ENCODE measurements at places on chromosomes 7 and 10. TPM values are rescaled to one million over a fixed set of nuclear protein-coding genes. Genes with fewer than 3 reads are reported as not detected.

DNA sequence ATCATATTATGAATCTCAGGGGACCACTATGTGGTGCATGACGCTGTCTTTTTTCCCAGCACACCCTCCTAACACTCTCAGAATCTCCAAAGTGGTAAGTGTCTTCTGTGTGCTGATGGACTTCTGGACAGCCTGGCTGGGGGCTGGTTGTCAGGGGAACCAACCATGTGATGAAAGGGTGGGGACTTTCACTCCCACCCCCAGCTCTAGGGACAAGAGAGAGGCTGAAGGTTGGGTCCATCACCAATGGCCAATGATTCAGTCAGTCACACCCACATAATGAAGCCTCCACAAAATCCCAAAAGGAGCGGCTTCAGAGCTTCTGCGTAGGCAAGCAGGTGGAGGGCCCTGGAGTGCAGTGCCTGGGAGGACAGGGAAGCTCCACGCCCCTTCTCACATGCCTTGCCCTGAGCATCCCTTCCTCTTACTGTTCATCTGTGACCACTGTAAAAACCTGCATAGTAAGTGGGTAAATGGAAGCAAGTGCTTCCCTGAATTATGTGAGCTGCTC lies 44.6 kb downstream of the RASGEF1A start:
- no peak for DNase-seq

- no peak for DNase-seq
Observed at GRCh38 chr7:7554021-7554432, 12.7 kb upstream of the MIOS start.

DNA sequence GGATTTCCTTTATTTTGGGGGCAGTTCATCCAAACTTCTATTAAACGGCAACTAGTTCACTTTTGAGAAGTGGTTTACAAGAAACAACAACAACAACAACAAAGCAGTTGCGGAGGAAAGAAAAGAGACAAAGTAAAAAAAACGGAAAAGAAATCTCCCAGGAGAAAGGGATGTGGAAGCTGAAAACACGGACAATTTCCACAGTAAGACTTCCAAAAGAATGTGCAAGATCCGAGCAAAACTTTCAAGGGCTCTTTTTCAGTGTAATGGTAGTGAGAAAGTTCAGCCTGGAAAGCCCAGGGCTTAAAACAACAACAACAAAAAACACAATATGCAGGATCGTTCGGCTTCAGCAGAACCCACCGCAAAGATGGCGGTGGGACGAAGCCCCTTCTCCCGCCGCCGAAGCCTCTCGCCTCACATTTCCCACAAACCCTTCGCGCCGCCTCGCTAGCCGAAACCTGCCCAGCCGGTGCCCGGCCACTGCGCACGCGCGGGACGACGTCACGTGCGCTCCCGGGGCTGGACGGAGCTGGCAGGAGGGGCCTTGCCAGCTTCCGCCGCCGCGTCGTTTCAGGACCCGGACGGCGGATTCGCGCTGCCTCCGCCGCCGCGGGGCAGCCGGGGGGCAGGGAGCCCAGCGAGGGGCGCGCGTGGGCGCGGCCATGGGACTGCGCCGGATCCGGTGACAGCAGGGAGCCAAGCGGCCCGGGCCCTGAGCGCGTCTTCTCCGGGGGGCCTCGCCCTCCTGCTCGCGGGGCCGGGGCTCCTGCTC lies at the start of gene TNKS2:
Gene TNKS2 (plus strand): TSS at position 553 of the 775 bp plus-strand sequence. CDS start 265 bp downstream, outside the sequence.
- DNase-seq, result peak; percentile 96

DNA sequence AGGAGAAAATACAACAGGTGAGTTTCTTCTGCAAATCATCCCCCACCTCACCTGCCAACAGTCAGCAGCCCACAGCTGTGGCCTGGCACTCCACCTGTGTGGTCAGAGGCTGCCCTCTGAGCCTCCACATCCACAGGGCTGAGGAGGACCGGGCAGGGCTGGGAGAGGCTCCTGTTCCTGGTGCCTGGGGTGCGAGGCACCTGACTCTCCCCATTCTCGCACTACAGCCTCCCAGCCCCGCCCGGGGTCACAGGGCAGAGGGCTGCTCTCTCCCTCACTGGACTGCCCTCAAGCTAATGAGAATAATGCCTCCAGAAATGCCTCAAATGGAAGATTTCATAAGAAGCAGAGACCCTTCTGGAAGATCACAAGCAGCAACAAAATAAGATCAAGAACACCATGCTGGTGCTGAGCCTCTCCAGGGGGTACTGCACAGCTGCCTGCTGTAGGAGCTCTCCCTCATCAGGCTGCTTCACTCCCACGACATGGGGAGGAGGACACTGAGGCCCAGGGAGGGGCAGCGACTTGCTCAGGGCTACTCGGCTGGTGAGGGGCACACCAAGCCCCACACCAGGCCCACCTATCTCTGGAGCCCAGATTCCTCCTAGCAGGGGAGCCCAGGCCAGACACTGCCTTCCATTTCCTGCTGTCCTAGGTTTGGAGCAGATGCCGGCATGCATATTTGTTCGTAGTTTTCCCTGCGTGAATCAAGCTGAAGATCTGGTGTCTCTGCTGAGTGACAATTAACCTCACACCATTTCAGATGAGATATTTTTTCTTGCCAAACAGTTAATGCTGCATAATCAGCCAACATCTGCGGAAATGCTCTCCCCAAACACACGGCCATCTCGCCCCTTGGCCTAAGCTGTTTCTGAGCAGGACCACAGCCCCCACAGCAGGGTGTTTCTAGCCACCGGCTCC lies 76.5 kb downstream of the FAM53B start:
- no peak for DNase-seq

- no peak for DNase-seq
Observed at GRCh38 chr7:120131096-120131839, 141.7 kb upstream of the KCND2 start.

GRCh38 chr7:25455683-25456251 lies 227.5 kb upstream of the NPVF start:
- no peak for DNase-seq

DNA sequence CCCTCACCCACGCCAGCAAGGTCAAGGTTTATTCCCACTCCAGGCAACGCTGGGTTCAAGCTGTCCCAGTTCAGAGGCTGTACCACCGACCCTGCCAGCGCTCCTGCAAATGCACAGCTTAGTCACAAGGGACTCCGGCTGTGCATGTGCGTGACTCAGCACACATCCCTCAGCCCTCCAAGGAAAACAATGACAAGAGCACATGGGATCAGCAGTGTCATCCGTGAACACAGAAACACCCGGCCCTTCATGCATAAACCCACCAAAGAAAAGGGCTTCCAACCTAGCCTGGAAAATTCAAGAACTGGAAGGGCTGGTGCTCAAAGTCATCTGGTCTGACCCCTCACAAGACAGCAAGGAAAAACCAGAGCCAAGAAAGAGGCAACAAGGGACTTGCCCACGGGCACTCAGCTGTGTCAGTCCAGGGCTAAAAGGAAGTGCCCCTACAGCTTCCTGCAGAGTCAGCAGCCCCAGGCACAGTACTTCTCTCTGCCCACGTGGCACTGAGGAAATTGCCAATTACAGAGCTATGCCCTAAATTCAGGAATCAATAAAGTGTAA lies 106.1 kb downstream of the KCNMA1 start:
- DNase-seq, result peak; percentile 14

DNA sequence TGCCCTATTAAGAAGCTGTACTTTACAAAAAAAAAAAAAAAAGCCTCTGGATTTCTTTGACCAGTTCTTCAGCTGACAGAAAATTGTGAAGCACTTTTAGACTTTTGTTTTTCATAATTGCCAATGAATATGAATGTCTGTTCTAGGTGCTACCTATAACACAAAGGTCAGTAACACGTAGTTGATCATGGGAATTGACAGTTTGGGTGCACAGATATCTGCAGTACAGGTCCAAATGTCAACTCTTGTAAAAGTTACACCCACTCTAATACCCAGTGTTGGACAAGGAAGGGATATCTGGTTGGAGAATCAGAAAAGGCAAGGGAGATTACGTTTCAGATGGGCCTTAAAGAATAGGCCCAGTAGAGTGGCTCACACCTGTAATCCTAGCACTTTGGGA lies 1.8 kb downstream of the REEP3 start:
- no peak for DNase-seq

Gene ELFN1
- polyA plus RNA-seq, result not detected
